GOT3 (cell line): ENCODE measurements at places on chromosomes 12 and 14.

DNA sequence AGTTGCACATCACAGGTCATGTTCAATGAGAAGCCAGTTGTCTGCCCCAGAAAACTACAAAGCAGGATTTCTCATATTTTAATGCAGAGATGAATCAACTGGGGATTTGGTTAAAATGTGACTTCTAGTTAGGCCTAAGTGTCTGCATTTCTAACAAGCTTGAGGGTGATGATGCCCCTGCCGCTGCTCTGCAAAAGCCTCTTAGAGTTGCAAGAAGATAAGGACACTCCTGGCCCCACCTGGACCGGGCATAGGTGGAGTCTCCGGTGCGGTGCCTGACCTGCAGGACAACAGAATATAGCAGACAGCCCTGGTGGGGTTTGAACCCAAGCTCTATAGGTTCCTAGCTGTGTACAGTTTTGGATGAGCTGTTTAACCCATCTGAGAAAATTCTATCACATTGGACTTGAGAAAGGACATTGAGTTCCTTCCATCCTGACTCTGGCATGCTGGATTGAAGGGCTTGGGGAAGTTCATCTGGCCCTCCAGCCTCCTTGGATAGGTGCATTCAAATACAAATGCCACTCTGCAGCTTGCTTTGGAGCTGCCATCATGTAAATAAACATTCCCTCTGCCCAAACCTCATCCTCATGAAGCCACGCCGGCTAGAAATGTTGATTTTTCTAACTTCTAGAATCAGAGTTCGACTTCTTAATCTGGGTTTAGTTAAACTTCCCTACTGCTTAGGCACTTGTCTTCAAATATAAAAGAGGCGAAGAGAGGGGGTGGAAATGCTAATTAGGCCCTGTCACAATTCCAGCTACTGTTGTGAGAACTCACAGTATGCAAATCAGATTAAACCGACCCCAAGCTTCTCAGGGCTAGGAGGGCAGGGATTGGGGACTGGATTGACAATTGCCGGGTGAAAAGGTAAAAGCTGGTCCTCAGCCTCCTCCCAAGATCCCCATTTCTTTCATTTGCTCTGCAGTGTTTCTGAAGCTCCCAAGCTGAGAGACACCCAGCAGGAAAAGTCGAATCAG lies 1225.6 kb downstream of the VRK1 start:
- DNase-seq = no peak

- DNase-seq = no peak
Measured at GRCh38 chr14:104545151-104545941, 34.2 kb upstream of the C14orf180 start.

- DNase-seq = no peak
Measured at GRCh38 chr14:60561845-60562746, 53.1 kb downstream of the SIX6 start.

- DNase-seq = no peak
Measured at GRCh38 chr12:65643171-65643570, 181.1 kb upstream of the HMGA2 start.

GRCh38 chr14:100662879-100663760 lies 63.6 kb upstream of the DLK1 start:
- no peak for DNase-seq

DNA sequence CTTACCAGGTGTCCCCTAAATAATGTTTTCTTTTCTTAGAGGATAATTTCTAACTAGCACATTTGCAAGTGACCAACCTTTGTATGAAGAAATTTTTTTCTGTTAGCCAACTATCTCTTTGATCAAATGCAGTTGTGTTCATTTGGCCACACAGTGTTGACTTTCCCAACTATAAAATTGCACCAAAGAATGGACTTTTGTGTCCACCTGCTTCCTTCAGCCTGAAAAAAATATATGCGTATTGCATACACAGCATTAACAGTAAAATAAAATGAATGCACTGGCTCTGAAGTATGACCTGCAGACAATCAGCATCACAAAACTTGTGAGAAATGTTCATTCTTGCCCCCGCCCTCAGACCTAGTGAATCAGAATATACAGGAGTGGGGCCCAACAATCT lies 342.0 kb downstream of the SEC23A start:
- no peak for DNase-seq

- no peak for DNase-seq
Measured at GRCh38 chr12:89364058-89364457, 11.8 kb upstream of the DUSP6 start.

DNA sequence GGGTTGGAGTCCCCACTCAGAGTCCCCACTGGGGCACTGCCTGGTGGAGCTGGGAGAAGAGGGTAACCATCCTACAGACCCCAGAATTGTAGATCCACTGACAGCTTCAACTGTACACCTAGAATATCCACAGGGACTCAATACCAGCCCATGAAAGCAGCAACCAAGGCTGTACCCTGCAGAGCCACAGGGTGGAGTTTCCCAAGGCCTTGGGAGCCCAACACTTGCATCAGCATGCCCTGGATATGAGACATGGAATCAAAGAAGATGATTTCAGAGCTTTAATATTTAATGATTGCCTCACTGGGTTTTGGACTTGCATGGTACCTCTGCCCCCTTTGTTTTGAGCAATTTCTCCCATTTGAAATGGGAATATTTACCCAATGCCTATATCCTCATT lies 80.4 kb downstream of the RASSF9 start:
- DNase-seq = no peak

DNA sequence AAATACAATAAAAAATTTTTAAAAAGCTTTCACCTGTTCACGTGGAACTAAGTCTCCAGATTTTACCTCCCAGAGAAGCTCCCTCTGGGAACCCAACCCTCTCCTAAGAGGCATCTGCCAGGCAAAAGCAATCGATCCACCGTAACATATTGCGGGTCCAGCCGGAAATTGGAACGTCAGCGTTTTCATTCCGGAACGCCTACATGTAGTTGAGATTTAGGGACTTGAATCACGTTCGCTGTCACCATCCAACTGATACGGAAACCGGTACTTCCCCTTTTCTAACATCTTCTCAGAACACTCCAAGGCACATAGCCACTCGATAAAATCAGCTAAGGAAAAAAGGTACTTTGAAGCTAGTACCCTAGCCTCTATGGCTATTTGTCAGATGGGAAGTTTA lies 70.3 kb downstream of the COX16 start:
- no peak for DNase-seq

DNA sequence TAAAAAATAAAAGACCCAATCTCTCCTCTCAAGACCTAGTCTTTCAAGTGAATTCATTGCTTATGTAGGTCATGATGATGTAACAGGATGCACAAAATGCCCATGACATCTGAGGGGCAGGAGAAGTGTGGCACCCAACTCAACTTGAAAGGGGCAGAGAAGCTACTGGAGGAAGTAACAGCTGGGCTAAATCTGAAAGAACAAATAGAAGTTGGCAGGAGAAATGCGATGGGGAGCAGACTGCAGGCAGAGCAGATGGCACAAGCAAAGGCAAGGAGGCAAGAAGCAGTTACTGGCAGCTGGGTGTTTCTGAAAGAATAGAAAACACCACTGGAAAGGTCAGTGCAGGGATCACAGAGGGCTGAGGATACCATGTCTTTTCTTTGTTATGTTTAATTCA lies 14.6 kb downstream of the SLC38A4 start:
- no peak for DNase-seq

DNA sequence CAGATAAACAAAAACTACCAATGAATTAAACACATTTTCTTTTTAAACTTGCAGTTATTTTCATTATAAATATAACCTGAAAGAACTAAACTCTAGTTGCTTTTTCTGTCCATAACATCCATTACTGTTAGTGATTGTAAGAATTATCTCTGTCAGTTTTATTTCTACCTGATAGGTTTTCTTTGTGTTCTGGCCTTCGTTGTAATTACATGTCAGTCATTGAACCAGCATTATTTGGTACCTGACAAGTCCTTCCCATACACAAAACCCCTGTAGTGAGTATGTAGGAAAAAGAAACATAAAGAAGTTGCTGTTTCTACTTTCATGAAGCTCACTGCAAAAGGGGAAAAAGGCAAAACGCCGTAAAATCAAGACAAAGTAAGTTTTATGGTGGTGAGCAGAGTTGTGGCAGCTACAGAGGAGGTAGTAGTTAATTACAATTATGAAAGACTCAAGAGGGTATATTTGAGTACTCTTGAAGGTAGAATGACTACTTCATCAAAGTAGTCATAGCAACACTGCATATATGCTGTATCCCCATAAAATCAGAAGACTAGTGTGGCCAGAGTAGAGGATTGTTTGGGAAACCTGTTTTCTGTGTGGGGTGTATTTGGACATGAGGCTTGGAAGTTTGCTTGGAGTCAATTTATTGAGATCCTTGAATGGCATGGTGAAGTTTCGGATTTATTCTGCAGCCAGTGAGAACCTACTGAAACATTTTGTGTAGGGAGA lies 102.8 kb downstream of the SLC5A8 start:
- DNase-seq = no peak

DNA sequence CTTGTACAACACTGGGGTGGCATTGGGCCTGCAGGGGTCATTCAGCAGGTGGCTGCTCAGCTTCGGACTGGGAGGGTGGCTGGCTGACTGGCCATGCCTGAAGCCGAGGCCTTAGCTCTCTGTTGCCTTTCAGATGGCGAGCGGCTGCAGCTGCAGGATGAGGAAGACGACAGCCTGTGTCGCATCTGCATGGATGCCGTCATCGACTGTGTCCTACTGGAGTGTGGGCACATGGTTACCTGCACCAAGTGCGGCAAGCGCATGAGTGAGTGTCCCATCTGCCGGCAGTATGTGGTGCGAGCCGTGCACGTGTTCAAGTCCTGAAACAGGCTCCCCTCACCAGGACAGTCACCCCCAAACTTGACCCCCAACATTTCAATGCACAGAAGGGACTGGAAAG lies 23.3 kb downstream of the RNF34 start:
- no peak for DNase-seq

DNA sequence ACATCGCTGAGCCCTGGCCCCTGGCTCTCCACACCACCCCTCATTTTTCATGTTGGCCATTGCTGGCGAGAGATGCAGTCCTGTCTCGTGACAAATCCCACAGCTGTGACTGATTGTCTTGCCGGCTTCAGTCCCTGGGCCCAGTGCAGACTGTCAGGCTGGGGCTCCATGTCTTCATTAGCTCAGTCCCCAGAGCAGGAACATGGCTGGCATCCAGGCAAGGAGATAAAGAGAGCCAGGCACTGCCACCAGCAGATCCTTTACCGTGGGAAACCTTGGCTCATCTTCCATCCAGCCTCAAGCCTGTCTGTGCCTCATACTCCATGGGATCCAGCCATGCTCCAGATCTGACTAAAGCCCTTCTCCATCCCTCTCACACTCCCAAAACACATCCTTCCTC lies 284.7 kb upstream of the FKBP4 start:
- DNase-seq = no peak

DNA sequence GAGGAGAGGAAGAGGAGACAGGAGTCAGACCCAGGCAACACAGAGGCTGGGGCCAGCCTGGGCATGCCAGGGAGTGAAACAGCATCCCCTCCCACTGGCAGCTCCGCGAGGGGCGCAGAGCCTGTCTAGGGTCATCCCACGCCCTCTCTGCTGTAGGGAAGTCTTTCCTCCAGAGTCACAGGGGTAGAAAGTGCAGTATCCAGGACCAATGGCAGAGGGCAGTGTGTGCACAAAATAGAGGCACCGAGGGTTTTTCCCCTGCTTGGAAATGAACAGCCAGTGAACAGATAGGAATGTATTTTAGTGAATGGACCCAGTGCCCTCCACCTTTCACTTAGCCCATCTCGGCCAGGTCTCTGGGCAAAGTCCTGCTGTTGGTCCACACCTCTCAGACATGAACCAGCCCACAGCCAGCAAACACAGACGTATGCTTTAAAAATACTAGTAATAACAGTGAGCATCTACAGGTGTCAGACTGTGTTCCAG lies 9.4 kb upstream of the KRT74 start:
- DNase-seq = no peak

GRCh38 chr14:105944632-105945610 lies 418.5 kb downstream of the TMEM121 start:
- no peak for DNase-seq

- DNase-seq = no peak
Measured at GRCh38 chr12:64390275-64390851, at the start of gene C12orf56. Gene C12orf56 (minus strand): TSS chr12:64390758. CDS start chr12:64390565, 193 bp downstream.

DNA sequence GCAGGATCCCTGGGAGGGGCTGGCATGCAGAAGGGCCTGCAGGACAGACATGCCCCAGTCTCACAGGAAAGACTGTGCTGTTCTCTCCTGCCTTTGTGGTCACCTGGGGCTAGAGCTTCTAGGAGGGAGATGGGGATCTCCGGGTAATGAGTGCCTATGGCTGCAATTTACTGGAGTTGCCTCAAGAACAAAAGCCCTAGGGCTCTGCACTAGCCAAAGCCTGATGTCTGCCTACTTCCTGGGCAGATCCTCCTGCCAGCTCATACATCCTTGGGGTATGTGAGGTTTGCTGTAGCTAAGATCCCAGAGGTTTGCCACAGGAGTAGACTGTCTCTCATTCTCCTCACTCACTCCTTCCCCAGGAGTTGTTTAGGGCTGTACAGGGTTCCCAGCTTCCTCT lies 106.9 kb upstream of the PPFIA2 start:
- DNase-seq = no peak

GRCh38 chr14:64561631-64562030 lies 11.9 kb downstream of the PPP1R36 start:
- DNase-seq = no peak

DNA sequence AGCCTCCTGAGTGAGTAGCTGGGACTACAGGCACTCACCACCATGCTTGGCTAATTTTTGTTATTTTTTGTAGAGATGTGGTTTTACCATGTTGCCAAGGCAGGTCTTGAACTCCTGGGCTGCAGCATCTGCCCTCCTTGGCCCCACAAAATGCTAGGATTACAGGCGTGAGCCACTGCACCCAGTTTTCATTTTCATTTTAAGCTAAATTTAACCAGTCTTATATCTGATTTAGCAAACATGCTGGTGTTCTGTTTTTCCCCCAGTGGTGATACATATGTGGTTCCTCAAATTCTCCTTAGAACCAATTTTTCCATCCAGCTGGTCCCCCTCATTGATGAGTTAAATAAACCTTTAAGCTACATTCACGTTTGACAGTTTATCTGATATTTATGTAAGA lies 43.8 kb upstream of the BICD1 start:
- DNase-seq = no peak

- DNase-seq = no peak
Measured at GRCh38 chr12:114480337-114481199, 74.6 kb upstream of the TBX5 start.

DNA sequence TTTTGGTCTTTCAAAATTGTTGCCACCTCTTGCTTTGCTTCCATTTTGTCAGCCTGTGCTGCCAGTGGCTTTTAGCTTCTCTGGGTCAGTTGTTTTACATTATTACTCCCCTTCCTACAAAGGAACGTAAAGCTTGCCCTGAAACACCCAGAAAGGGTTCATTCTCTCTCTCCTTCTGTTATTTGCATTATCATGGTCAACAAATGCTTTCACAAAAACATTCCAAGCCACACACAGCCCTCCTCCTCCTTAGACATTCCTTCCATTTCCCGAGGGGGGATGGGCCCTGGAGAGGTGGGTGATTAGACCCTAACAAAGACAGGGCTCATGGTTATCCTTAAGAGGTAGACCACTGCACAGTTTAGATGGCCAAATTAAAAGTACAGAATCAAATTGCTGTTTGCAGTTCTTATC lies 60.4 kb upstream of the SINHCAF start:
- DNase-seq = no peak

- DNase-seq = no peak
Measured at GRCh38 chr14:91891721-91892220, 24.4 kb upstream of the TC2N start.

GRCh38 chr14:68940614-68941185 lies 38.4 kb downstream of the ACTN1 start:
- no peak for DNase-seq

GRCh38 chr14:31858868-31859267 lies 218.2 kb upstream of the ARHGAP5 start:
- DNase-seq = no peak
